ENCODE measurements at places on chromosomes 11 and 22.

DNA sequence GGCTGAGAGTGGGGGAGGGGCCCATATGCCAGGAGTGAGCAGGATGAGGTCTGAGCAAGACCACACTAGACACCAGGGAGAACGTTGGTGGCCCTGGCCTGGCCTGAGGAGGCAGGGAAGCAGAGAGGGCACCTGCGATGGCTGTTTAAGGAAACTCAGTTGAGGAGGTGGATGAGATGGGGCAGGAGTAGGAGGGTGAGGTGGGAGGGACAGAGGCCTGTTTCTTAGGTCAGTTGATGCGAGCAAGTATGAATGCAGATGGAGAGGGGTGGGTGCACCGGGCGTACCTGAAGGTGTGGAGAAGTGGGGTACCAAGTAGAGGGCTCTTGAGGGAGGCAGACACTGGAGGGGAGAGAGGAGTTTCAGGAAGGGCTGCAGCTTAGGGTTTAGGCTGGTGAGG lies 10.6 kb upstream of the MPPED1 start:
- DNase-seq = no peak

- DNase-seq = no peak
Observed at GRCh38 chr11:122998727-122999366, 17.2 kb upstream of the BSX start.

- no peak for DNase-seq
Observed at GRCh38 chr22:22716136-22716665, 71.8 kb downstream of the GGTLC2 start.

DNA sequence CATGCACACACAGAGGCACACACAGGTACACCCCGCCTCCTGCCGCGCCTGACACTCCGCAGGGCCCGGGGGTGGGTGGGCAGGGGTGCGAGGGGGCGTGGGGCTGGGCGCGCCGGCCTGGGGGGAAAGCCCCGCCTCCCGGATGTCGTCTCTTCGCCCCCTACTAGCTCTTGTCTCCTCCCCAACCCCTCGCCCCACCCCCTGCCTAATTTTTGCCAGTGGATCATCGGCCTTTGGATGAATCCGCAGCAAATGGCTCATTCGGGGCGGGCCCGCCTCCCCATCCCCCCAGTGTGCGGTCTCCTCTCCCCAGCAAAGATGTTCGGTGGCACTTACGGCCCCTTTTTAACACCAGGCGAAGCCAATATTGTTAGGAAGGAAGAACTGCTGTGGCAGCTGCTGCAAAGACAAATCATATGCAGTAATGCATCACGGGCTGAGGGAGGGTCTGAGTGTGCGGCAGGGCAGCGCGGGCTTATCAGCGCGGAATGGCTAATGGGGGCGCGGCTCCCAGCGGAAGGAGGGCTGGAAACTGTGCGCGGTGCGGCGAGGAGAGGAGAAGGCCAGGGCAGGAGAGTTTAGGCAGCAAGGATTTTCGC lies 13.4 kb upstream of the NECTIN1 start:
- peak; percentile 89 for DNase-seq

DNA sequence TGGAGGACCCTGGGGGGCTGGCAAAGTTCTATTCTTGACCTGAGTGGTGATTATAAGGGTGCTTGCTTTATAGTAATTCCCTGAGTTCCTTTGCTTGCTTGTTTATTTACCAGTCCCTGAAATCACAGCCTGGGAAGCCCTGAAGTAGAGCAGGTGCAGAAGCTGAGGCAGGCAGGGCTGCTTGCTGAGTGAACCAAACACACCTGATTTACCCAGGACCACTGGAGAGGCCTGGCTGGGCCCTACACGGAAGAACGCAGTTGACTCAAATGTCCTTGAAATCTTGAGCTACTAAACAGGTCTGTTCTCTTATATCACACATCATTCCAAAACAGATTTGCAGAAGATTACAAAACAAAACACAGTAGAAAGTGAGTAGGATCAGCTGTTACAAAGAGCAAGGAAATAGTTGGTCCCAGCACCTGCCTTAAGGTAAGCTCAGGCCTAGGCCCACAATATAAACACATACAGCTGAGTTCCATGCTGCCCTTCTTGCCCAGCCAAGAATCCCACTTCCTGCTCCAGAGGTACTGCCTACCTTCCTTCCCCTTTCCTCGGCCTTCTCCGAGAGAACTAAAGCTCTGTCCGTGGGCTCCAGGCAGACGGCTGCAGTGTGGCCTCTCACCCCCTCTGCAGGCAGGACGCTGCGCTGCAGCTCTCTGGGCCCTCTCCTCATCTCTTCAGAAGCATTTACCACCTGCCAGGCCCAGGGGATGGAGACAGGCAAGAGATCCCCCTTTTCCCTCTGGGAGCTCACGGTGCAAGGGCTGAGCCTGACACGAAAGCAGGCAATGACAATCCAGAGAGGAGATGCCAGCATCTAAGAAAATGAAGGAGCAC lies 46.1 kb upstream of the SCUBE2 start:
- peak; percentile 88 for DNase-seq

GRCh38 chr22:49238181-49239141 lies 589.2 kb downstream of the BRD1 start:
- DNase-seq = no peak

All from tongue (tissue), 3 donors.